ENCODE measurements at places on chromosomes 16 and 17.
A peak's percentile ranks its signal among the peaks of the same experiment; 100 is the strongest.

DNA sequence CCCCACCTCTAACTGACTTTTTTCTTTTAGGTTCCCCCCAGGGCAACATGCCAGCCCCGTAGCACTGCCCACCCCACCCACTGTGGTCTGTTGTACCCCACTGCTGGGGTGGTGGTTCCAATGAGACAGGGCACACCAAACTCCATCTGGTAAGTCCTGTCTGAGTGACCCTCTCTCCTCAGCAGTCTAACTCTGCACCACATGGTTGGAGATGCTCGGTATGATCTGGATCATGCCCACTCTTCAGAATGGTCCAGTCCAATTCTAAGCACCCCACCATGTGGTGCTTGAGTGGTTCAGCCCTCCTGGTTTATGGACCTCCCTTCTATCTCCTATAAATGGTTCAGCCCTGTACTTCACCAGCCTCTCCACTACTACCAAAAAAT is 5.9 kb downstream of the KDM6B start:
- no peaks in the 10 kb centered on the region for H3K36me3 ChIP-seq
- H3K27ac ChIP-seq = no peak overlapping the region
- peaks cover 35% of the 10 kb centered on the region for H3K4me1 ChIP-seq
- no peak for DNase-seq
- no peaks in the 10 kb centered on the region for H3K27me3 ChIP-seq

GRCh38 chr16:1917056-1917664 is 1.1 kb downstream of the HS3ST6 start:
- H3K27me3 ChIP-seq = peaks cover 11% of the 10 kb centered on the region
- no peaks in the 10 kb centered on the region for H3K36me3 ChIP-seq
- no peak overlapping the region for H3K27ac ChIP-seq
- no peaks in the 10 kb centered on the region for H3K4me1 ChIP-seq
- no peak for DNase-seq
- H3K4me3 ChIP-seq = no peak overlapping the region

DNA sequence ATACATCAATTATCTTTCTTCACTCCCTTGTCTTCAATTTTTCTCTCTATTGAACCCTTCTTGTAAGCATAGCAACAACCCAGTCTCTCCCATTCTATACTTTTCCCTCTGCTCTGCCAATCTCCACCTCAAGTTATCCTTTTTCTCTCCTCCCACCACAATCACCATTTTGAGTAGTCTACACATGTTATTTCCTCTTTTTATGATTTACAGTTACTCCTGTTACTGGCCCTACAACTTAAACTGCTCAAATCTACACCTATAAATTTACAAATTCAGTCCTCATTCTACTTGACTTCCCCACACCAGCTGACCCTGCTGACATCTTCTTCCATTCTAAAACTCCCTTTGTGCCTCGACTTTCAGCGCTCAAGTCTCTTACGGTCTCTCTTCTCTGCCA is 84.6 kb downstream of the SPAG9 start:
- no peak for DNase-seq
- H3K4me1 ChIP-seq = peaks cover 4% of the 10 kb centered on the region
- H3K36me3 ChIP-seq = no peaks in the 10 kb centered on the region

GRCh38 chr16:22098405-22099255 is 6.3 kb downstream of the VWA3A start:
- no peaks in the 10 kb centered on the region for H3K36me3 ChIP-seq
- no peaks in the 10 kb centered on the region for H3K4me1 ChIP-seq
- H3K27me3 ChIP-seq = no peaks in the 10 kb centered on the region
- H3K27ac ChIP-seq = no peak overlapping the region
- no peak for DNase-seq
- H3K4me3 ChIP-seq = no peak overlapping the region

DNA sequence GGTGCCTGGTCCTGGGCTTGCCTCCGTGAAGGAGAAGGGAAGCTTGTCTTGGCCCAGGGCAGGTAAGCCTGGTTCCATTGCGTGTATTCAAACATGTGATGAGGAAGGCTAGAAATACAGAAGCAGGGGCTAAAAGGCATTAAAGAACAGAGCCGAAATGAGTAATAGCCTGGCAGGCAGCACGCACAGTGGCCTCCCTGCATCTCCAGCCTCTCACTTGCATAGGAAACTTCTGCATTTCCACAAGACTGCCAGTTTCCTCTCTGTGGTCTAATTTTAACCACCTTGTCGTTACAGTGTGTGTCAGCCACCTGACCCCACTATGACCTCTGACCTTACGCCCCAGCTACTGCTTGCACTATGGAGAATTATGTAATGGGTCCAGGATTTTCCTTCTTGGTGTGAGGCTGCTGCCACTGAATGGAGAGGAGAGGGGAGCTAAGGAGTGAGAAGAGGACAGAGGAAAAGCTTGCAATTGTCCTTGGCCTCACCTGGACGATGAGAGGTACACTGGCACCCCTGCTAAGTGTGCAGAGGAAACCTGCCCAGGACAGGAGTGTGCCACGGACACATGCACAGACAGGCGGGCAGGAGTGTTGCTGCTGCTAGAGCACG is 32.8 kb downstream of the HIC1 start:
- no peak for DNase-seq
- peaks cover 19% of the 10 kb centered on the region for H3K4me1 ChIP-seq
- H3K27ac ChIP-seq = no peak overlapping the region
- no peak overlapping the region for H3K4me3 ChIP-seq

- H3K4me1 ChIP-seq = peaks cover 14% of the 10 kb centered on the region
- H3K27ac ChIP-seq = peak overlapping the region; percentile 50
- no peaks in the 10 kb centered on the region for H3K27me3 ChIP-seq
Measured at GRCh38 chr17:75114552-75115314, 5.0 kb downstream of the ARMC7 start.

GRCh38 chr16:15947983-15948509 is 1.4 kb upstream of the ABCC1 start:
- H3K36me3 ChIP-seq = no peaks in the 10 kb centered on the region
- H3K4me1 ChIP-seq = peaks cover 20% of the 10 kb centered on the region
- H3K4me3 ChIP-seq = no peak overlapping the region
- H3K27ac ChIP-seq = no peak overlapping the region
- no peak for DNase-seq
- H3K27me3 ChIP-seq = no peaks in the 10 kb centered on the region

- H3K4me3 ChIP-seq = peak overlapping the region; percentile 83
- DNase-seq = no peak
- H3K4me1 ChIP-seq = peaks cover 7% of the 10 kb centered on the region
- no peaks in the 10 kb centered on the region for H3K27me3 ChIP-seq
- H3K27ac ChIP-seq = peak overlapping the region; percentile 71
- H3K36me3 ChIP-seq = no peaks in the 10 kb centered on the region
Measured at GRCh38 chr17:5077781-5078105, 524 bp upstream of the ZFP3 start.

DNA sequence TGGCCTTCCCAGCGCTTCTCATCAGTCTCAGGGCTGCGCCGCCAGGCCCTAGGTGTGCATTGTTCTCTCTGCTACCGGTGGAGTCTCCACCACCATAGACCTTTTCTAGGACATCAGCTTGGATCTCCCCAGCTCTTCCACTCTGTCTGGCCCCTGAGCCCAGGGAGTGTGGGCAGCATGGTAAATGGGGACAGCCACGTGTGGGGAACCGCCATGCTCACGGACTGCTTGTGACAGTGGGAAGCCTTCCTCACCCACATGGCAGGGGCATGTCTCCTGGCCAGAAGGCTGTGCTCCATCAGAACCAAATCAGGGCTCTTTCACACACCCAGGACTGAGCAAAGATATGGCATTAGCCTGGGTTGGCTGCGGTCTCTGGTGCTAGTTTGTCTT is 51.3 kb downstream of the TNFRSF13B start:
- no peak overlapping the region for H3K4me3 ChIP-seq
- H3K36me3 ChIP-seq = no peaks in the 10 kb centered on the region
- H3K27me3 ChIP-seq = no peaks in the 10 kb centered on the region
- H3K4me1 ChIP-seq = no peaks in the 10 kb centered on the region
- no peak overlapping the region for H3K27ac ChIP-seq
- DNase-seq = no peak

DNA sequence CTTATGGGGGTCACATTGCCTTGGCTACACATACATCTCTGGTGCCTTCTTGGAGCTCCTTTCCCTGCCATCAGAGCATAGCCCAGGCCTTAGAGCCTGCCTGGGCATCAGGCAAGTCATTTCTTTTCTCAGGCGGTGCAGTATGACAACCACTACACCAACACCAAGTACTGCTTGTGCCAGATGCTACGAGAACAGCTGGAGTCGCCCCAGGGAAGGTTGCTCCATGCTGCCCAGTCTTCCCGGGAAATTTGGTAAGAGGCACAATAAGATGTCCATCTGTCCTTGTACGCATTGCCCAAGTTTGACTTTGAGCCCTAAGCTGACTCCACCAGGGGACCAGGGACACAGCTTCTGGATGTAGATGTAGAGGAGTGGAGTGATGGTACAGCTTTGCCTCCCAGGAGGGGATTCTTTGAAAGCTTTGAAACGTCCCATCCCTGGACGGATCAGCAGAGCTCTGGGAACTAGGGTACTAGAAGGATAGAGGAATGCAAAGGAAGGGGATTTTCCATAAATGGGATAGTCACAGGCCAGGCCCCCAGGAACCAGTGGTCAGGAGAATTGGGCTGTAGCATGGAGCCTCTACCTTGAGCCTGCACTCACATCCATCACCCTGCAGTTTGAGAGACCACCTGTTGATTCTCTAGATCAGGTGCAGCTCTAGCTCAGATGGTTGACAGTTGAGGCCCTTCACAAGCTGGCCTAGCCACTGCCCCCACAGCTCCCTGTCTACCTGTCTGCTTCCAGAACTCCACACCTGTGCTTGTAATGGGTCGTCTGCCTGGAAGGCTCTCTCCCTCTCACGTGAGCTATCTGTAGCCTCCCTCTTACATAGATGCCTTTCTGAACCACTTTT is 11.0 kb upstream of the NFATC3 start:
- DNase-seq = no peak
- peaks cover 27% of the 10 kb centered on the region for H3K36me3 ChIP-seq
- H3K4me1 ChIP-seq = no peaks in the 10 kb centered on the region
- no peak overlapping the region for H3K27ac ChIP-seq
- no peaks in the 10 kb centered on the region for H3K27me3 ChIP-seq

DNA sequence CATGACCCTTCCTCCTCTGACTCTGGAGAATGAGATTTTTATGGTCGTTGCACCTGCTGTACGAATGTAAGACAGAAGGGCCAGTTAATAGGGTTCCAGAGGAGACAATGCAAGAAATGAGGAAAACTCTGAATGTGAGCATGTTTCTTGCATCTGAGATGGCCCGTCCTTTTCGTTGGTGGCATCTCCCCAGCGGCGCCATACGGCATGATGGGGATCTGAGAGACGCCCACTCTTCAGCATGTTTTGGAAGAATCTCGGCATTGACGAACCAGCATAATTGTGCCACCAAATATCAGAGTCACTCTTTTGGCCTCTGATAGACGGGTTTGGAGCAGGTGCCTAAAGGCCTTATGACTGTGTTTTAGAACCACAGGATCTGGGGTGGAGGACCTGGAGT is 126.5 kb upstream of the RCVRN start:
- no peaks in the 10 kb centered on the region for H3K27me3 ChIP-seq
- H3K36me3 ChIP-seq = no peaks in the 10 kb centered on the region
- no peaks in the 10 kb centered on the region for H3K4me1 ChIP-seq
- DNase-seq = no peak

DNA sequence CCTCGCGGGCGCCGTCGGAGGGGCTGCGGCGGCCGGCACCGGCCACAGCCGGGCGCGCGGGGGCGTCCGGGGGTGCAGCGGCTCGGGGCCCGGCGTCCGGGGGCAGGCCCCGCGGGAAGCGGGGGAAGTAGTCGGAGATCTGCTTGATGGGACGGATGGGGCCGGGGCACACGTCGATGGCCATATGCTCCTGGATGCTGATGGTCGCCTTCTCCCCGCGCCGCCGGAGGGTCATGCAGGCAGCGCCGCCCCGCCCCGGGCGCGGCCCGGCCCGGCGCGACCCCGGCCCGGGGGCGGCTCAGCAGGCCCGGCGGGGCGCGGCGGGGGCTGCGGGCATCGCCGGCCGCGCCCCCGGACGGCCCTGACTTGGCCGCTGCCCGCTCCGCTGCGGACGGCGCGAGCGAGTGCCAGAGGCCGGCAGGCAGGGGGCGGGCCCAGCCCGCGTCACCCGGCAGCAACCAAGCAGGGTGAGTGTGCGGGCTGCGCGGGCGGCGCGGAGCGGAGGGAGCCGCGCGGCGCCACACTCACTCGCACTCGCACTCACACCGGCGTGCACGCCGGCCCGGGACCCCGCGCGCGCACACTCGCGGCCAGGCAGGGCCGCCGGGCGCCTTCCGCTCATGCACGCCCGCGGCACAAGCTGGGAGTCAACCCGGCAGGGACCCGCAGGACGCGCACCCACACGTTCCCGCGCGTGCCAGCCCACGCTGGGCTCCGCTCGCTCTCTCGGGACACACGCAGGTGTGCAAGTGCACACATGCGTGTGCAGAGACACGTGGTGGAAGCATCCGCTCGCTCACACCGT is at the start of gene DOC2B:
Gene DOC2B, minus strand, starts transcription at position 406 of the 805 bp plus-strand sequence. Its CDS starts 171 bp downstream, at position 235.
- H3K4me3 ChIP-seq = peak within 1 kb of the TSS; percentile 53
- H3K27me3 ChIP-seq = no peaks in the 10 kb centered on the region
- no peak within 1 kb of the TSS for H3K27ac ChIP-seq
- no peaks in the 10 kb centered on the region for H3K36me3 ChIP-seq

DNA sequence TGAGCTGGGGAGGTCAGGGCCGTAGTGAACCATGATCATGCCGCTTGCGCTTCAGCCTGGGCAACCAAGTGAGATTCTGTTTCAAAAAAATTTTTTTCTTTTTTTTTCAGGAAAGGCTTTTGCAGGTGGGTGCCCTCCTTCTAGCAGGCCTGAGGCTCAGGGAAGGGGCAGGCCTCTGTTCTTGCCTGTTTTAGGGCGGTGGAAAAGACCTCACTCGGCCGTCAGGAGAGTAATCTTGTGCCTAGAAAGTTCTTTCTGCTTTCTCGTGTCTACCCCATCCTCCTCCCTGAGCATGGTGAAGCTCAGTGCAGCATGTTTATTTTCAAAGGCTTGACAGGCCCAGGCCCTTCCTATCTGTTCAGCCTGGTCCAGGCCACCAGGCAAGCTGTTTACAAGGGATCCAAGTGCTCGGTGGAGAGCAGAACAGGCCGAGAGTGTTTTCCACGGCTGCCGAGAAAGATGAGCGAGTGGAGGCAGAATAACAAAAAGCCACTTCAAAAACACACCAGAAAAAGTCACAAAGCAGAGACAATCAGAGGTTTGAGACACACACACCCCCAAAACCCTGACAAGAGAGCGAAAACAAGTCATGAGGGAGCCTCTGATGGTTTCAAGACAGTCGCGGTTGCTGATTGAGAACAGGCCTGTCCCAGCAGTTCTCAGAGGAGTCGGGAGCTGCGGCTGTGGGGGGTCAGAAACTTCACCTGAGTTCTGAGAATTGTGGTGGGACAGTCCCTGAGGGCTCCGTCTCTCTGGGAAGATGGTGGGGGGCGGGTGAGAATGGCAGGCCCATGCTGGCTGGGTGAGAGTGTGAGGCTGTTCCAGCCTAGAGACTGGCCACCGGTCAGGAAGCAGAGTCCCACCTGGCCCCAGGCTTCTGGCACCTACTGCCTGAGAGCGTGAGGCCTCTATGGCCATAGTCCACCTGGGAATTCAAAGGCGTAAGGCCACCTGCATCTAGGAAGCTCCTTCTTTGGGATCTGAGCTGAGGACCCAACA is 37.5 kb upstream of the CCR7 start:
- no peak for DNase-seq
- H3K4me1 ChIP-seq = no peaks in the 10 kb centered on the region
- no peak overlapping the region for H3K27ac ChIP-seq
- no peak overlapping the region for H3K4me3 ChIP-seq
- no peaks in the 10 kb centered on the region for H3K36me3 ChIP-seq

- H3K36me3 ChIP-seq = no peaks in the 10 kb centered on the region
- no peak overlapping the region for H3K27ac ChIP-seq
- no peaks in the 10 kb centered on the region for H3K4me1 ChIP-seq
- H3K4me3 ChIP-seq = no peak overlapping the region
- DNase-seq = no peak
Measured at GRCh38 chr17:5759501-5759925, 175.2 kb upstream of the NLRP1 start.

GRCh38 chr17:28818819-28819221 is 23.8 kb downstream of the FAM222B start:
- H3K4me1 ChIP-seq = no peaks in the 10 kb centered on the region
- no peak overlapping the region for H3K4me3 ChIP-seq
- no peak overlapping the region for H3K27ac ChIP-seq
- DNase-seq = no peak
- H3K36me3 ChIP-seq = no peaks in the 10 kb centered on the region

All from thoracic aorta (tissue), 2 donors.